ENCODE measurements at places on chromosomes 3 and 15.

DNA sequence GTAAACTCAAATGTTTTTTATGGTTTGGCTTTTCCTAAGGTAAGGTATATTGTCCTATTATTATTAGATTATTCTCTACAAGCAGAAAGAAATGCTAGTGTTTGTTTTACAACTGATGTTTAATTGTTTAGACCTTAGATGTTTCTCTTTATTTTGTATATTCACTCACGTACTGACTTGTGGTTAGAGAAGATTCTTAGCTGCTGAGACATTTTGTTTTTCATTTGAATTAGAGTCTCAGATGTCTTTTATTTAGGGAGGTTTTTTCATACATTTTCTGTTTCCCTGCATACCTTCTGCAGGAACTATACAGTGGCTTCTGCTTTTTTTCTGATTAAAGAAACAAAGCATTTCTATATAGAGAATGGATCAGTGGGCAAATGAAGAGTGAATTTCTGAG lies 110.9 kb downstream of the MYRIP start:
- no peak for DNase-seq

- DNase-seq: no peak
Observed at GRCh38 chr15:67839499-67839928, 331 bp downstream of the RNU6-1 start.

DNA sequence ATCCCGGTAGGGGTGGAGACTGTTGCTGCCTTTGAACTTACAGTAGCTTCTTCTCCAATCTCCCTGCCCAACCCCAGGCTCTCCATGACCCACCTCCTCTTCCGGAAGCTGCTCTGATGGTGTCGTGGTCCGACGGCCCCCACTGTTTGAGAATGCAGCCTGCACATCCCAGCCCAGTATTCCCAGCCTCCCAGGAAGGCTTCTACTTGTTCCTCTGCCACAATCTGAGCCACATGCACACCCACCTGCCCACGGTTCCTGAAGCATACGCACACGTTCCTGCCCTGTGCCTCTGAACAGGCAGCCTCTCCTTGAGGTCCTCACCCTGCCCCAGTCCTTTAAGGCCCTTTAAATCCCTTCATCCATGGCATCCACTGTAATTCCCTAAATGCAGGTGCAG lies 57.4 kb downstream of the ABTB1 start:
- no peak for DNase-seq

- DNase-seq: no peak
Observed at GRCh38 chr3:123971406-123971805, 10.4 kb upstream of the CCDC14 start.

- DNase-seq: no peak
Observed at GRCh38 chr15:95826412-95827195, 503.9 kb upstream of the NR2F2 start.

GRCh38 chr3:4720316-4721075 lies 227.3 kb downstream of the ITPR1 start:
- no peak for DNase-seq

- DNase-seq: no peak
Observed at GRCh38 chr15:25181293-25182097, 226.7 kb downstream of the SNRPN start.

DNA sequence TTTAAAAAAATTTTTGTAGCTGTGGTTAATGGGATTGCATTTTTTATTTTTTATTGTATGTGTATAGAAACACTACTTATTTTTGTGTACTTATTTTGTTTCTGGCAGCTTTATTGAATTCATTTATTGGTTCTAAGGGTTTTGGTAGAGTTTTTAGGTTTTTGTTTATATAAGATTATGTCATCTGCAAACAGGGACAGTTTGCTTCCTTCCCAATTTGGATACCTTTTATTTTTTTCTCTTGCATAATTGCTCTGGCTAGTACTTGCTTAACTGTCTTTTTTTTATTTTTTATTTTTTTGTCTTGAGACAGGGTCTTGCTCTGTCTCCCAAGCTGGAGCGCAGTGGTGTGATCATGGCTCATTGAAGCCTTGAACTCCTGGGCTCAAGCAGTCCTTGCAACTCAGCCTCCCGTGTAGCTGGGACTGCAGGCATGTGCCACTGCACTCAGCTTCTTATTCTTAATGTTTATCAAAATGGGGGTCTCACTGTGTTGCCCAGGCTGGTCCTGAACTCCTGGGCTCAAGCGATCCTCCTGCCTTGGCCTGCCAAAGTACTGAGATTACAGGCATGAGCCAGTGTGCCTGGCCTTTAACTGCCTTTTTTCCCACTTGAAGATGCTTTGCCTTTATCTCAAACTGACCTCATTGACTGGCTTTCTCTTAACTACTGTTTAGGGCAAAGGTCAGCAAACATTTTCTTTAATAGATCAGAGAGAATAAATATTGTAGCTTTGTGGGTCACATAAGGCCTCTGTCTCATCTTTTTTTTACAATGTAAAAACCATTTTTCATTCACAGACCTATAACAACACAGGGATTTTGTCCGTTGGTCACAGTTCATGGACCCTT lies 8.6 kb downstream of the TFG start:
- DNase-seq: no peak

- no peak for DNase-seq
Observed at GRCh38 chr3:100083209-100083608, 31.1 kb downstream of the FILIP1L start.

All from activated naive CD4-positive, alpha-beta T cell (primary cell).